ENCODE measurements at places on chromosomes 13 and 19. TPM values are rescaled to one million over a fixed set of nuclear protein-coding genes. Genes with fewer than 3 reads are reported as not detected.

FCHO1 gene
- 2.1 TPM for polyA plus RNA-seq

DNA sequence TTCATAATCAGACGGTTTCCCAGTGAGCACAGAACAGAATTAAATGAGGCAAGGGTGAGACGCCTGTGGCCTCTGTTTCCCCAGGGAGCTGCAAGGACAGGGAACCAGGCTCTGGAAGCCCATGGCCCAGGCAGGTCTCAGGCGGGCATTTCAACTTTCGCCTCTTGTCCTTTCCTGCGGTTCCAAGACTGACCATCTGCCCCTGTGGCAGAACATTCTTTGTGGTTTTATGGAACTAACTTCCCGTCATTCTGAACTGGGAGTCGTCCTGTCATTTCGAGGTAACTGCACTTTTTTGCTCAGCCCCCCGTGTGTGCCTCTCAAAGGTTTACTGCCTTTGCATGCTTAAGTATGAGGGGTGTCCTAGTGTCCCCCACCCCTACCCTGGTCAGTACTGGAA is 70.9 kb downstream of the KL start:
- H3K36me3 ChIP-seq, result no peaks in the 10 kb centered on the region
- no peak overlapping the region for H3K4me3 ChIP-seq
- H3K4me1 ChIP-seq, result no peaks in the 10 kb centered on the region
- H3K27ac ChIP-seq, result no peak overlapping the region
- DNase-seq, result no peak

- H3K4me1 ChIP-seq, result no peaks in the 10 kb centered on the region
- no peak overlapping the region for H3K4me3 ChIP-seq
- H3K36me3 ChIP-seq, result peaks cover 48% of the 10 kb centered on the region
These were observed 157.0 kb downstream of the KDM4B start for GRCh38 chr19:5125797-5126497.

DNA sequence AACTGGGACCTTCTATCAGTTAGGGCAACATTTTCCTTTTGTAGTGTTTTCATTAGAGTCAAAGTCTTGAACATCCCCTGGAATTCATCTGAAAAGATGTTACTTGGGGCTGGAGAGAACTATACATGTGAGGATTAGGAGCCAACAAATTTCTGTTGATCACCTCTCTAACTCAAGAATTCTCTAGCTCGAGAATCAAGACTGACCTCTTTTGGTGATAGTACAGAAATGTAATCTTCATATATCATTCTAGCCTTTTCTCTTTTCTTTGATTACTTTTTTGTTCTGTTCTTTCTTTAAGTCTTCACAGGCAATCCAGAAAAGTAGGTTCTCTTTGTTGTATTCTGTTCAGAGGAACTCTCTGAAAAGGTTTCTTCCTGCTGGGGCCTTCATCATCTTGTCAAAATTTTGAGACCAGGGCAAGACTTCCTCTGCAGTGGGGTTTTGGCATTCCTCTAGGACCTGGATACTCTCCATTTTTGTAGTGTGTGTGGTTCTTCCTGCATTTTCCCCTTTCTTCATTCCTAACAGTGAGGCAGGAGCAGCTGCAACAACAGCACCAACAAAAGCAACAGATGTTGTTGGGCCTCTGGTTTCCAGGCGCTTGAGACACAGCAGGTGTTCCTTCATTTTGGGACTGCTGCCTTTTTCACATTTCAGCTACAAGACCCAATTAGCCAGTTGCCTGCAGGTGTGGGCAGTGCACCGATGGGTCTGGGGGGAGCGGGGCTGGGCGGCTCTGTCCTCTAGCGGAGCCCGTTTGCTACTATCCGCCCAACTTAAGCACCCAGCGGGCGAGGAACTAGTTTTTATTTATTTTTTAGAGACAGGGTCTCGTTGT is 26.2 kb downstream of the ELF1 start:
- no peak overlapping the region for H3K4me3 ChIP-seq
- H3K36me3 ChIP-seq, result peaks cover 4% of the 10 kb centered on the region
- no peak for DNase-seq
- H3K27ac ChIP-seq, result peak overlapping the region; percentile 63

GRCh38 chr13:89980896-89981295 is 1366.6 kb upstream of the MIR17HG start:
- DNase-seq, result no peak
- H3K36me3 ChIP-seq, result no peaks in the 10 kb centered on the region
- no peak overlapping the region for H3K4me3 ChIP-seq
- H3K4me1 ChIP-seq, result no peaks in the 10 kb centered on the region
- H3K27me3 ChIP-seq, result no peaks in the 10 kb centered on the region

GRCh38 chr19:18839465-18840287 is 7.9 kb downstream of the UPF1 start:
- H3K36me3 ChIP-seq, result no peaks in the 10 kb centered on the region
- H3K27ac ChIP-seq, result no peak overlapping the region
- DNase-seq, result peak; percentile 55
- H3K4me3 ChIP-seq, result no peak overlapping the region

ZNF333 gene
- 4.1 TPM for polyA plus RNA-seq

GRCh38 chr13:77422724-77423123 is 95.8 kb upstream of the MYCBP2 start:
- H3K36me3 ChIP-seq, result no peaks in the 10 kb centered on the region
- DNase-seq, result no peak
- no peaks in the 10 kb centered on the region for H3K4me1 ChIP-seq
- H3K27me3 ChIP-seq, result no peaks in the 10 kb centered on the region
- no peak overlapping the region for H3K27ac ChIP-seq
- no peak overlapping the region for H3K4me3 ChIP-seq

DNA sequence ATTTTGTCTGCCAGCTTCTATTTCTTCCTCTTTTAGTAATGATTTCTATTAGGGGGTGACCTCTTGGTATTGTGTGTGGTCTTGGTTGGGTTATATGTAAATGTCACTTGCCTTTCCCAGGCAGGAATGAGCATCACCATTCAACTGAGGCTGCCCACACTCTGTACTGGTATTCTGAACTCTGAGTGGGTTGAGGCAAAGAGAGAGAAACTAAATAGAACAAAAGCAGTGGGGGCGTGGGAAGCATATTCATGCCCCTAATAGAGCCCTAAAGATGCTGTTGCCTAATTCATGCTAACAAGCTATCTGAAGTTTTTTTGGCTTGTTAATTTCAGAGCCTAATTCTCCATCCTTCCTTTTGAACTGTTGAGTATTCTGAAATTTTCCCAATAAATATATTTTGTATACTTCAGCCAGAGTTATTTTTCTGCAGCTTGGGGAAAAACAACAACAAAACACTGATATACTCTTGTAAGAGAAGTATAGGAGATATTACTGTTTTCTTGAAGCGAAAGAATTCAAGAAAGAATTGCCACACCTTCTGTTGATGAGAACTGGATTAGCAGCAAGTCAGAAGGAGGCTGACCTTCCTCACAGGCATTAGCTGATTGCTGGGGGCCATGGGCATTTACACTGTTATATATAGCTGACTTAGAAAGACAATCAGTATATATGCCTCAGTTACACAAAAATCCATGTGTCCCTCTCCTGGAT is 315.8 kb upstream of the KLF12 start:
- no peaks in the 10 kb centered on the region for H3K36me3 ChIP-seq
- no peak for DNase-seq
- no peaks in the 10 kb centered on the region for H3K4me1 ChIP-seq
- no peaks in the 10 kb centered on the region for H3K27me3 ChIP-seq
- no peak overlapping the region for H3K27ac ChIP-seq
- H3K4me3 ChIP-seq, result no peak overlapping the region

GRCh38 chr19:5132698-5133651 is 164.1 kb downstream of the KDM4B start:
- no peaks in the 10 kb centered on the region for H3K4me1 ChIP-seq
- H3K4me3 ChIP-seq, result no peak overlapping the region
- H3K27ac ChIP-seq, result no peak overlapping the region

GRCh38 chr19:10006335-10006708 is 4.0 kb downstream of the COL5A3 start:
- H3K36me3 ChIP-seq, result no peaks in the 10 kb centered on the region
- peak; percentile 12 for DNase-seq
- H3K4me1 ChIP-seq, result no peaks in the 10 kb centered on the region
- no peak overlapping the region for H3K27ac ChIP-seq
- peaks cover 34% of the 10 kb centered on the region for H3K27me3 ChIP-seq

Measured in small intestine (tissue), 16 donors.